ENCODE measurements at places on chromosomes 6 and 20. TPM values are rescaled to one million over a fixed set of nuclear protein-coding genes. Genes with fewer than 3 reads are reported as not detected.

The MEI4 gene
- under 0.01 TPM for total RNA-seq

The LRRC1 gene
- total RNA-seq, result 5.7 TPM

The UBE2C gene
- 9.7 TPM for total RNA-seq

The ABCC10 gene
- 22.5 TPM for total RNA-seq

The TAF4 gene
- 2.9 TPM for total RNA-seq

The SAPCD1 gene
- total RNA-seq, result 1.3 TPM

The ENTPD6 gene
- total RNA-seq, result 53.3 TPM

Data from endothelial cell of coronary artery (primary cell).